Occipital lobe (tissue), 3 donors: ENCODE measurements at places on chromosomes 6 and 20. TPM values are rescaled to one million over a fixed set of nuclear protein-coding genes. Genes with fewer than 3 reads are reported as not detected.

DNA sequence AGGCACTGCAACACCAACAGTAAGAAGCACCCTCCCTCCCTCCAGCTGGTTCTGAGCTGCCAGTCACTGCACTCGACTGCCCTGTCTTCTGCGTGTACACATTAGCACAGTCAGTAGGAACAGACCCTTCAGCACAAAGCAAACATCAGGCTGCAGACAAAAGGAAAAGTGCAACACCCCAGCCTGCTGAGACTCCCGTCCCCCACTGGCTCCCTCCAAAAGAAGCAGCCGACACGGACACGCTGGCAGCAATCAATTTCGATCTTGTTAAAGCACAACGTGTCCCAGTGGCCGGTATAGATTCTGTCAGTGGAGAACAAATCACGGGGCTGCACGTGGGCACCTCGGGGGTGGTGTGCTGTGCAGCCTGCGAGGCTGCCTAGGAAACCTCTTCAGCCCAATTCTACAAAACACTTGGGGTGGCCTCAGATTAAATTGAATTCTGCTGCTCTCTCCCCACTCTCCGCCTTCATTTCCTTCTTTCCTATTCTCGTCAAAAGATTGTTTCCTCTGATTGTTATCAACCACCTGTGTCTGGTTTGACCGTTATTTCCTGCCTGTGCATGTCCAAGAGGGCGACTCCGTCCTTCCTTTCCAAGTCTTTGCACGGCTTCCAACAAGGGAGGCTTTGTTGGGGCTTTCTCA is 38.7 kb downstream of the TRAF3IP2 start:
- DNase-seq = peak; percentile 35

- no peak for DNase-seq
Measured at GRCh38 chr20:32411955-32412706, 54.0 kb downstream of the ASXL1 start.

DNA sequence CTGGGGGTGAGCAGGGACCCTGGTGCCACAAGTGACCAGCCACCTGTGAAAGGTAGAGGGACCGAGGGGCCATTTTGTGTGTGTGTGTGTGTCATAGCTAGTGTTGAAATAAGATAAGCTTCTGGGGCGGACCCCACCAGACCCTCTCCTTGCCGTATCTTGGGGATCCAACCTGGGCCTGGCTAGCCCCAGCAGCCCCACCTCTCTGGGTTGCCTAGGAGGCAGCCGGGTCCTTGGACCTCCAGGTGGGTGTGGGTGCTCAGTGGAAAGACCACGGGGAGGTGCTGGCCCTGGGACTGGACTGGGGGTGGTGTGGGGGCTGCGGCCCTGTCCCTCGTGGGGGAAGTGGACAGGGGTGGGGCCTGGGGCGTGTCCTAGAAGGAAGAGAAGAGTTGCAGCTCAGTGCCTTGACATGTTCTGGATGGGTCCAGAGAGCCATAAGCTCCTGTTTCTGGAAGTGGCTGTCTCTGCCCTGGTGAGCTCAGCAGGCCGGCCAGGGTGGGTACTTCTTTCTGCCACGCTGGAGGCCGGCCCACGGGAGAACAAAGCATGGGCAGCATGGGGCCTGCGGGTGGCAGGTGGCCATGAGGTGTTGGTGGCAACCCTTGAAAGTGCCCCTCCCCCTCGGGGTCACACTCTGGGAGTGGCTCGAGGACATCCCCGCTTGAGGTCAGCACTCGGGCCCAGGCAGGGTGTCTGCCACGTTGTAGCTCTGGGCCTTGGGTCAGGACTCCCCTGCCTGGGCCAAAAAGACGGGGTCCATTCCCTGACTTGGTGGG is 8.4 kb downstream of the RBBP8NL start:
- DNase-seq = no peak

GRCh38 chr6:168916576-168917211 is 337.0 kb downstream of the THBS2 start:
- DNase-seq = peak; percentile 3

DNA sequence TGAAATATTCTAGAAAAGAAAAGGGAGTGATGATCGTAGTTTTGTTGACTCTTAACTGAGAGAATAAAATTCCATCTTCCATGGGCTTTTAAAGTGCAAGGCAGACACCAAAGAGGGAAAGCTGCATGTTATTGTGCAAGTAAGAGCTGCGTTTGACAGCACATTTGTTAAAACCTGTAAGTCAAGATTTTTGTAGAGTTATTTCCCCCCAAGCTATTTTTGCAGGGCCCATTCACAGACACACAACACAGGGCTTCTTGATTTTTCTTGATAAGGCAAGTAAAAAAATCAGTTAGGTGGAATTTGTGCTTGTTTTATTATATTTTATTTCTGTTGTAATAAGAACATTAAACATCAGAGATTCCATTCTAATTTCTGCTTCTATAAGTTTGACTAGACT is 13.8 kb downstream of the CFAP206 start:
- DNase-seq = no peak

- DNase-seq = no peak
Measured at GRCh38 chr20:5074232-5074674, 45.5 kb downstream of the PCNA start.

- DNase-seq = peak; percentile 35
Measured at GRCh38 chr6:130896249-130896648, 69.0 kb downstream of the SMLR1 start.

DNA sequence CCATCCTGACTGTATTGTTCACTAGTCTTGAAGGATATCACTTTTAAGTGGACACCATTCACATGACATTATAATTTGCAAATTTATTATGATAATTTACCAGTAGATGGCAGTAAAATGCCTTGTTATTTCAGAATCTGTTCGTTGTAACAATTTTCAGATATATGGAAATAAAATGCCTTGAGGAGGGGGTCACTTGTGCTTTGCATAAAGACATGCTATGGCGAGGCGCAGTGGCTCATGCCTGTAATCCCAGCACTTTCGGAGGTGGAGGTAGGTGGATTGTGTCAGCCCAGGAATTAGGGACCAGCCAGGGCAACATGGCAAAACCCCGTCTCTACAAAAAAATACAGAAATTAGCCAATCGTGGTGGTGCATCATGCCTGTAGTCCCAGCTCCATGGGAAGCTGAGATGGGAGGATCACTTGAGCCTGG is 9.0 kb upstream of the NCOA6 start:
- no peak for DNase-seq

- no peak for DNase-seq
Measured at GRCh38 chr20:43853174-43853803, 61.4 kb upstream of the TOX2 start.

GRCh38 chr6:149895833-149896271 is 2.1 kb downstream of the RAET1E start:
- DNase-seq = no peak

DNA sequence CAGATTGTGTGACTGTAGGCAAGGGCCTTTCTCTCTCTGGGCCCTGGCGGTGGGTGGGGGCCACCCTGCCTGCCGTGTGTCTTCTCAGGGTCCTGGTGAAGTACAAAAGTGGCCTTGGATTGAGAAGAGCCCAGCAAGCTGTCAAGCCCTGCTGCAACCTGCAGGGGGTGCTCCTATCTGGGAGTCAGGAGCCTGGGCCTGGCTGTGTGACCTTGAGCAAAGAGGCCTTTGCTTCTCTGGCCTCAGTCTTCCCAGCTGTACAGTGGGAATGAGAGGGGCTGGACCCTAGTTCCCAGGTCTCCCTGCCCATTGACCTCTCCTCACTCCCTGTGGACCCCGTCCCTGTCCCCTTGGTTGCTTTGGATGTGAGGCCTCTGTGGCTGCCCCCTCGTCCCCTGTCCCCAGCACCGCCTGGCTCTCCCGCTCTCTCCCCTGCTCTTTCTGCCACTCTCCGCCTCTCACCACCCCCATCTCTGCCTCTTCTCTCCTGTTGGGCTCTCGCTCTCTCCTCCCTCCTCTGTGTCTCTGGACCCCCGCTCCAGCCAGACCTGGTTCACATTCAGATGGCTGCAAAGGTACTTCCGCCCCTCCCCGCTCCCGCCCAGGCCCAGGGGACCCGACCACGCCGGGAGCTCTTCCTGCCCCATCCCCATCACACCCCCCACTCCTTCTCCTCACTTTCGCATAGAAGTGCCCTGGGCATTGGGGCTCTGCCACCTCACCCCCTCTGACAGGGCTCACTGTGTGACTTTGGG is 46.7 kb downstream of the SRC start:
- no peak for DNase-seq

DNA sequence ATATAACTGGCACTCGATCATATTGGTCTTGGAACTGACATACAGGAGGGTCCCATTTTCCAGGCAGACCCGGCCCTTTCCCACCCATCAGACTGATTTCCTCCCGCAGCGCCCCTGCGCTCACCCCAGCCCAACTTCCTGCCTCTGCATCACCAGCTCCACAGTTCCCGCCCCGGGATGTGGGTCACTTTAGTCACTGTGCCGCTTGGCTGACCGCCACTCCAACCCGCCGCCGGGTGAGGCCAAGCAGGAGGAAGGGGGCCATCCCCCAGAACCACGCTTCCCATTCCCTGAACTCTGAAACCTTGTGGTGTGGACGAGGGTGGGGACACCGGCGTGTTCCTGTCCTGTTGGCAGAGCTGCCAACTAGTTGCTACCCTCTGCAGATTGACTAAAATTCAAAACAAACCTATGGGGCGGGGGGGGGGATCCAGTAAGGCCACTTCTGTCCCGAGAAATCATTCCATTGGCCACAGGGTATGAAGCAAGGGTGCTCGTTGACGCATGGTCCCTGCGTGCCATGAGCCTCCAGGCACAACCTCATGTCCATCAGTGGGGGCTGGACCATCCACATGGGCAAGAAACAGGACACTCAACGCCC is 12.3 kb downstream of the TGM2 start:
- DNase-seq = no peak

- DNase-seq = no peak
Measured at GRCh38 chr20:31808481-31808880, 10.7 kb upstream of the MYLK2 start.

DNA sequence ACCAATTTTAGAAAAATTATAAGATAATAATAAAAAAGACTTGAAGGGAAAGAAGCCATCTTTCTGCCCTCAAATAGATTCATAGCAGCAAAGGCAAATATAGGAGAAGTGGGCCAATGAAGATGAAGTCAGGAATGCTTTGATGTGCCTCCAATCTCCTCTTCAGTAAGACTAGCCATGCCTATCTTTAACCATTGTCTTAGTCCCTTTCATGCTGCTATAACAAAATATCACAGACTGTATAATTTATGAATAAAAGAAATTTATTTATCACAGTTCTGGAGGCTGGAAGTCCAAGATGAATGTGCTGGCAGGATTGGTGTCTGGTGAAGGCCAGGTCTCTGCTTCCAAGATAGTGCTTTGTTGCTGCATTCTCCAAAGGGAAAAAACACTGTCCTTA is 18.8 kb upstream of the SLC17A3 start:
- DNase-seq = no peak

DNA sequence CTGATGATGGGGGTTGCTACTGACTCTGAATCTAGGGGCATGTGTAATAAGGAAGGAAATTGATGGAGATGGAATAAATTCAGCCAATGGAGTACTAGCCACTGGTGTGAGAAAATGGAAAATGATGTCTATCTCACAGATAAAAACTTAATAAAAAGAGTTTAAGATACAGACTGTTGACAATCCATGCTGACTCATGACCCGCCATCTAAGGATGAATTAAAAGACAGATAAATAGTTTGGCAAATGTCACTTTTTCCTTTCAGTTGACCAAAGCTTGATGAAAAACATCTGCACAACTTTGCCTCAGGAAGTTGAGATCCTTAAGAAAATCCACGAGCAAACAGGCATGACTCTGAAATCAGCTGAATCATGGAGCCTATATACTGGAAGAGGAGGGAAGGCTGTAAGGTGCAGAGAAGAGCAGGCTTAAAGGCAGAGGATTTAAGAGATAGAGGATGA is 82.6 kb upstream of the BMP5 start:
- DNase-seq = no peak

GRCh38 chr6:83098589-83098988 is 31.1 kb downstream of the DOP1A start:
- DNase-seq = no peak

- no peak for DNase-seq
Measured at GRCh38 chr6:22401932-22402331, 105.1 kb upstream of the PRL start.

DNA sequence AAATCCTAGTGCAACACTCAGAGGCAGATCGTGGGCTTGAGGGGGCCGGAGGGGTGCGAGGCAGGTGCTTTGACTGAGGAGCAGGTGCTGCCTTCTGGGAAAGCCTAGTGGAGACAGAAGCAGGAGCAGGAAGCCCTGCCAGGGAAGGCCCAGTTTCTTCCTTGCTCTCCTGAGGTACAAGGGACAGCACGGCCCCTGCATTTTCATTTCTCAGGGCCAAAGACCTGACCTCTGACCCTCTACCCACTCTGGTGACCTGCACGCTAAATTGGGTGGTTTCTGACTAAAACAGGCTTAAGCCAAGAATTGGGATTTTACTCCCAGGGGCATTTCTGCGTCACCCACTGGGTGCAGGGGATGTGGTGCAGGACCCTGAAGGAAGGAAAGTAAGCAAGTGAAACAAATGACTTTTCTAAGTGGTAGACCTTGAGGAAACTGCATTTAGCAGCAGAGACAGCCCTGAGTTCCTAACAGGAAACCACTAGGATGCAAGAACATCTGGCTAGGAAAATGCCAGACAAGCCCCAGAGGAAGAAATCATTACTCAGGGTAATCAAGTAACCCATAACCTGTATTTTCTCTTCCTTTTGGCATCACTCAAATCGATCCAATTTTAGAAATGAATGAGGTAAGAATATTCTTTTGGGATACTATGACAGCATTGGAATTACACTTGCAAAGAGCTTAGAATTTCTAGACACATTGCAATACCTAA is 141.7 kb downstream of the CD164 start:
- no peak for DNase-seq

DNA sequence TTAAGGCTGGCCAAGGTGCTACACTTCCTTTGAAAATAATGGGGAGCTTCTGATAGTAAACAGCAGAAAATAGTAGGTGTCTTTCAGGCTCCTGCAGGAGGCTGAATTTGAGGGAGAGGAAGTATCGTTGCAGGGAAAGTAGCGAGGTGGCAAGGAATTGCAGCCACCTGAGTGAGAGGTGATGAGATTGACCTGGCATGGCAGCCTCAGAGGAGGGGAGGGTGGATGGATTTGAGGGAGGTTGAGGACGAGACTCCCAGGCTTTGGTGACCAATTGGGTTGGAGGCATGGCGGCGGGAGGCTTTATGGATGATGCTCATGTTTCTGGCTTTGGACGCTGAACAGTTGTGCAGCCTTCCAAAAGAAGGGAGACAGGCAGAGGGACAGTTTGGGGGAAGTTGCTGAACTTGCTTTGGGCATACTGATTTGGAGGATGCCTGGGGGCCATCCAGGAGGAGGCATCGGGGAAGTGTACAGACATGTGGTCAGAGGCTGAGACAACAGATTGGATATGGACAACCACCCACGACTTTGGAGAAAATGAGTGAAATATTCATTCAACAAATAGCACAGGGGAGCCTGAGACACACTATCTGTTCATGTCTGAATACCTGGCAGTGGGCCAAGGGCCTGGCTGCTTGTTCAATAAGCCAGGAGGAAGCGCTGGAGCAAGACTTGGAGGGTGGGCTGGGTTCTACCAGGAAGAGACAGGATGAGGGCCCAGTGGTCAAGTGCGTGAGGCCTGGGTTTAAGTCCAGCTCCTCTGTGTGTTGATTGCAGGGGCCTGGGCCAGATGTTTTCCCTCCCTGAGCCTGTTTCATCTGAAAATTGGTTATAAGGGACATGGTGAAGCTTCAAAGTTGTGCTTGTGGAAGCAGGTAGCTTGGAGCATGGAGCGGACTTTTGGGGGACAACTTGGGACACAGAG is 113.2 kb downstream of the CEBPB start:
- DNase-seq = no peak

GRCh38 chr6:97866616-97867015 is 583.6 kb upstream of the MMS22L start:
- no peak for DNase-seq

EDN1 gene
- 5.9 TPM for total RNA-seq

RNF182 gene
- 73.6 TPM for total RNA-seq

RGS17 gene
- 119 TPM for total RNA-seq

PTCHD4 gene
- 16.1 TPM for total RNA-seq

EXOC2 gene
- total RNA-seq = 63.8 TPM

IL17A gene
- total RNA-seq = not detected

MEA1 gene
- 27.8 TPM for total RNA-seq
